Hepatocyte (in vitro differentiated cells): ENCODE measurements at places on chromosomes 12 and 14. TPM values are rescaled to one million over a fixed set of nuclear protein-coding genes. Genes with fewer than 3 reads are reported as not detected.

DNA sequence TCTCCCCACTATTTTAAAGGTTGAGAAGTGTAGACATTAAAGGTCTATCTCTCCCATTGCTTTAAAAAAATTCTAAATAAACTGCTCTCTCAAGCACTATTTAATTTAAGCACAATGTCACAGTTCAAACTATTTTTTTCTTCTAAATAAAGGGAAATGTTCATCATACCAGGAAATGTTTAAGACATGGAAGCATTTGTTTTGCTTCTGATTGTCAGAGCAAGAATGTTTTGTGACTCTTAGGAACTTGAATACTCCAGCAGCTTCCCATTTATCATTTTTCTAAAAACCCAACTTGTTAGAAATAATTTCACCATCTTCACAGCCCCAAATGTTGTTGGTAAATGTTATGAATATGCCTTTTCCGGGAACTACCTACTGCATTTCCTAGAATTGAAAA lies 121.8 kb upstream of the NTF3 start:
- H3K4me1 ChIP-seq, result peaks cover 10% of the 10 kb centered on the region
- H3K36me3 ChIP-seq, result no peaks in the 10 kb centered on the region
- DNase-seq, result no peak
- no peaks in the 10 kb centered on the region for H3K27me3 ChIP-seq
- no peak overlapping the region for H3K27ac ChIP-seq
- no peak overlapping the region for H3K4me3 ChIP-seq

DNA sequence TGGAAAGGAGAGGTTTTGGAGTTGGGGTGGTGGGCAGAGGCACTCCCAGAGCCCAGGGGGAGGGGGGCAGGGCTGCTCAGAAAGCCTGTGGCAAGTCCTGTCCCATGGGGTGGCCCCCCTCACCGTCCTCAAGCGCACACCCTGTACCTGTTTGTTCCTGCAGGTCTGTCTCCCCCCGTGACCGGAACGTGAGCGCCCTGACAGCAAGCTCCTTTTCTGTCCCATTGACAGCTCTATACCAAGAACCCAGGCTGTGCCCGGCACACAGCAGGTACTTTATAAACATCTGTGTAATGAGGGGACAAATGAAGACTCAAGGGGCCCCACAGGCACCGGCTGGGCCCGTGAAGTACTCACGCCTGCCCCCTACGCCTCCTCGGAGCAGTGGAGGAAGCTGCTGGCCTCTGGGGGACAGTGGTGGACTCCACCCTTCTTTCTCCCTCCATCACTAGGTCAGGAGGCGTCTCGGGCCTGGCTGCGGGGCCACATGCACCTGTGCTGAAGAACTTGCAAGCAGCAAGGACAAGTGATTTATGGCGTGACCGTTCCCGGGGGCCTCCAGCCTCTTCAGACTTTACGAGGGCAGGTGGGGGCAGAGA lies 65.8 kb downstream of the GALNT9 start:
- no peak overlapping the region for H3K4me3 ChIP-seq
- H3K27me3 ChIP-seq, result no peaks in the 10 kb centered on the region
- no peaks in the 10 kb centered on the region for H3K4me1 ChIP-seq

NINJ2 gene
- 0.70 and 0.92 TPM in 2 replicates for total RNA-seq

LPCAT3 gene
- 76.9 and 78.6 TPM in 2 replicates for total RNA-seq

GRCh38 chr12:10455766-10456165 lies 2.6 kb upstream of the KLRC1 start:
- no peaks in the 10 kb centered on the region for H3K27me3 ChIP-seq
- H3K27ac ChIP-seq, result no peak overlapping the region
- no peaks in the 10 kb centered on the region for H3K36me3 ChIP-seq
- H3K4me1 ChIP-seq, result no peaks in the 10 kb centered on the region

- H3K27me3 ChIP-seq, result peaks cover 28% of the 10 kb centered on the region
- H3K4me1 ChIP-seq, result no peaks in the 10 kb centered on the region
- DNase-seq, result no peak
- no peak overlapping the region for H3K27ac ChIP-seq
These were observed 191.5 kb upstream of the CAND1 start for GRCh38 chr12:67077617-67078016.

BEST3 gene
- total RNA-seq, result 0.08 and 0.60 TPM in 2 replicates

DNA sequence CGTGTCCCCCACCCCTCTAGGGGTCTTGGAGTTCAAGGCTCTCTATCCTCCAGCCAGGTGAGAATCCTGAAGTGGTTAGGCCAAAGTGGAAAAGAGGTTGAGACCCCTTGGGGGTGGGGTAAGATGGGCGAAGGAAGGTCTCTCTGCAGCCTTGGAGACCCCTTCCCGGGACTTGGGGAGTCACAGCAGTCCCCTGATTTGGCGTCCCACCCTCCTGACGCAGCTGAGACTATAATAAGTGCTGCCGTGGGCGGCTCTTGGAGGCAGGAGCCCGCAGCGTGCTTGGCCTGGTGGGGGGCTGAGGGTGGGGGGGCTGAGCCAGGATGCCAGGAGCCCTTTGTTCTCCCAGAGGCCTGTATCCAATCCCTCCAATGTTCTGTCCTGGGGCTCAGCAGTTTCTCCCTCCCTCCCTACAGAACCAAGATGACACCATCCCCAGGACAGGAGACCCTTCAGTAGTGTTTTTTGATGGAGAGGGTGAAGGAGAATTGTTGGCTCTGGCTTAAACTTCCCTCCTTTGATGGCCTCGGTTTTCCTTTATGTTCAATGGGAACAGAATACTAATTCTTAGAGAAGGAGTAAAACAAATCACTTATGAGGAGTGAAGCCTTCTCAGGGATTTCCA lies 1.5 kb upstream of the AGAP2 start:
- H3K27ac ChIP-seq, result no peak overlapping the region
- no peak for DNase-seq
- peaks cover 85% of the 10 kb centered on the region for H3K27me3 ChIP-seq
- peaks cover 23% of the 10 kb centered on the region for H3K4me1 ChIP-seq
- H3K36me3 ChIP-seq, result no peaks in the 10 kb centered on the region
- H3K4me3 ChIP-seq, result no peak overlapping the region

CLEC1B gene
- total RNA-seq, result 0.20 and 0.36 TPM in 2 replicates

DNA sequence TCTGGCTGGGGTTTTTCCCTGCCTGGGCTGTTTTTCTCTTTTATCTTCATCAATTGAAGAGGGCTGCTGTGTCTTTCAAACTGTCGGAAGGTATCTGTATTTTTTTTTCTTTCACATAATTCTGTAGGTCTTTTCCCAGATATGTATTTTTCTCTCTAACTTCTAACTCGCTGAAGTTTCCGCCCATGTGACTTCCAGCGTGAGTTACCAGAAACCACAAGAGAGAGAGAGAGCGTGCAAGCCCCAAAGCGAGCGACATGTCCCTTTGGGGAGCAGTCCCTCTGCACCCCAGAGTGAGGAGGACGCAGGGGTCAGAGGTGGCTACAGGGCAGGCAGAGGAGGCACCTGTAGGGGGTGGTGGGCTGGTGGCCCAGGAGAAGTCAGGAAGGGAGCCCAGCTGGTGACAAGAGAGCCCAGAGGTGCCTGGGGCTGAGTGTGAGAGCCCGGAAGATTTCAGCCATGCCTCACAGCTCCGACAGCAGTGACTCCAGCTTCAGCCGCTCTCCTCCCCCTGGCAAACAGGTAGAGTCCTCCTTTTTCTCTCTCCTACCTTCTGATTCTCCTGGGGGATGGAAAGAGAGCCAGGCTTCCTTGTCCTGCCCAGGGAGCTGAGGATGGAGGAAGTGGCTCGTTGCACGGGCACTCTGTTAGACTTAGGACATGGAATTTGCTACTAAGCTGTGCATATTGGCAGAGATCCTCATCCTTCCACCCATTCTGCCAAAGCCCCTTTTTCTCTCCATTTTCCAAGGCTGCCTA lies at the start of gene BATF:
BATF (plus strand) TSS at position 246 of the 759 bp plus-strand sequence; CDS start at position 460, 214 bp downstream.
- DNase-seq, result no peak
- H3K27ac ChIP-seq, result peak within 1 kb of the TSS; percentile 82
- H3K4me3 ChIP-seq, result no peak within 1 kb of the TSS
- H3K27me3 ChIP-seq, result no peaks in the 10 kb centered on the region
- H3K36me3 ChIP-seq, result no peaks in the 10 kb centered on the region

DNA sequence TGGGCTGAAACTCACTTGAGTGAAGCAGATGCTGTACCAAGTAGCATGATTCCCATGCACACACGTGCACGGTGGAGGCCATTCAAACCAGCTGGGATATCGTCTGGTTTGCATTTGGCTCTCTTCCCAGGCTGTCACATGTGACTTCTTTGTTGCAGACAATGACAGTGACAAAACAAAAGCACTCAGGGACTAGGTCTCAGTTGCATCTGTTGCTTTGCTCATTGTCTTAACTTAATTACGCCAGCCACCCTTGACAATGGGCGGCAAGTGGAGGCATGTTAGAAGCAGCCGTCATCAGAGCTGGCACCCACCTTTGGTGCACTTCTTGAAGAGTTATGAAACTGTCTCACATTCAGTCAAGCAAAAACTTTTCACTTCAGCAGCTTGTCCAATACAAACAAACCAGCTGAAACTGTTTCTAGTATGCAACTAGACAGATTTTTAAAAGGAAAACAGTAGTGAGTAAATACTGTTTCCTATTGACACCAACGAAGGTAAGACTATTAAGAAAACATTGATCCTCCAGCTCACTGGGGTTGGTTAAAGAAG lies 74.3 kb downstream of the IGF1 start:
- no peaks in the 10 kb centered on the region for H3K27me3 ChIP-seq
- DNase-seq, result peak; percentile 29
- no peaks in the 10 kb centered on the region for H3K36me3 ChIP-seq
- no peak overlapping the region for H3K27ac ChIP-seq

SLC17A8 gene
- 0.10 and 0.40 TPM in 2 replicates for total RNA-seq

- H3K27ac ChIP-seq, result no peak overlapping the region
- peaks cover 68% of the 10 kb centered on the region for H3K27me3 ChIP-seq
- DNase-seq, result no peak
- no peaks in the 10 kb centered on the region for H3K36me3 ChIP-seq
These were observed 11.3 kb downstream of the PLD4 start for GRCh38 chr14:104935955-104936354.

NAV3 gene
- total RNA-seq, result 6.6 and 9.2 TPM in 2 replicates
